ENCODE measurements at places on chromosomes 12 and 14. TPM values are rescaled to one million over a fixed set of nuclear protein-coding genes. Genes with fewer than 3 reads are reported as not detected.

RTN1 gene
- 1.5 TPM for total RNA-seq

ALG10B gene
- total RNA-seq, result 3.1 TPM

NFATC4 gene
- 285 TPM for total RNA-seq

RFLNA gene
- total RNA-seq, result 5.8 TPM

TMTC1 gene
- 44.1 TPM for total RNA-seq

PABPN1 gene
- total RNA-seq, result 39.8 TPM
